ENCODE measurements at places on chromosomes 4 and X. TPM values are rescaled to one million over a fixed set of nuclear protein-coding genes. Genes with fewer than 3 reads are reported as not detected.

- DNase-seq, result no peak
These were observed 316.9 kb downstream of the EVC2 start for GRCh38 chr4:5391492-5391891.

DNA sequence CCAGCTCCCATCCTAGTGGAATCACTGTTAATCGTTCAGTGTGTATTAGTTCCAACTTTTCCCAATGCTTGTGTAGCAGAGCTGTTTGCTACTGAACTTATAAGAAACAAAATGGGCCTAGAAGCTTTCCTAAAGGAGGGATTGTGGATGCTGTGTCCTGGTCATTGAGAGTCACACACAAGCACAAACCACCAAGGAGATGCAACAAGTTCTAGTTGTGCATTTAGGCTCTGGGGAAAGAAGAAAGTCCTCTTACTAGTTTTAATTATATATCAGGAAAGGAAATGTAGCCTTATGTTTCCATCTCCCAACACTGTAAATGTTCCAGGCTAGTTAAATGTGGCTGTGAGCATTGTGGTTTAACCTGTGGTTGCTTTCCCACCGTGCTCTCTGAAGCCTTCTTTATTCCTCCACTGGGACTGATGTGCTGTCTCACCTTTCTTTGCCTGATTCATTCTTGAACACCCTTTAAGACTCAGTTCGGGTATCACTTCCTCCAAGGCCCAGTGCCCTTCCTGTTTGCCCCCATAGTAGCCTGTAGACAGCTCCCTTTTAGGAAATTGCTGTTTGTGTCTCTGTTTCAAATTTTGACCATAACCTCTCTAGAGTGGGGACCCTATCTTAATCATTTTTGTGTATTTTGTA lies 34.3 kb downstream of the ATP10D start:
- DNase-seq, result no peak

DNA sequence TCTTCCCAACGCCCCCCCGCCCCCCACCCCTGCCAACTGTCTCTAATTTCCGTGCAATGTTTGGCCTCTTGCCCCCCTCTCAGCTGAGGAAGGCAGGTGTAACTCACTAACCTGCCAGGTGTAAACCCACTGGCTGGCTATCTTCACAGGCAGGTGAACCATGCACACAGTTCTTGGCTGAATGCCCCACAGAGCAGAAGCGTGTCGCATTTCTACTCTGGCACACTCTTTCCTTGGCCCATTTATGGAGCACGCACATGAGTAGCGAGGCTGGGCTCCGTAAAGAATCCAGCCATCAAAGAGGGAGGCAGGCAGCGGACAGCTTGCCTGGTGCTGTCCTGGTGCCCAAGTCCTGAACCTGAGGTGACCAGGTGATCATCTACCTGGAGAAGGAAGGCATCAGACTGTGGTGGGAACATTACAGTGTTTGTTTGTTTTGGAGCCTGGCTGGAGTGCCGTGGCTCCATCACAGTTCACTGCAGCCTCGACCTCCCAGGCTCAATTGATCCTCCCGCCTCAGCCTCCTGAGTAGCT lies 39.2 kb upstream of the CRMP1 start:
- no peak for DNase-seq

DNA sequence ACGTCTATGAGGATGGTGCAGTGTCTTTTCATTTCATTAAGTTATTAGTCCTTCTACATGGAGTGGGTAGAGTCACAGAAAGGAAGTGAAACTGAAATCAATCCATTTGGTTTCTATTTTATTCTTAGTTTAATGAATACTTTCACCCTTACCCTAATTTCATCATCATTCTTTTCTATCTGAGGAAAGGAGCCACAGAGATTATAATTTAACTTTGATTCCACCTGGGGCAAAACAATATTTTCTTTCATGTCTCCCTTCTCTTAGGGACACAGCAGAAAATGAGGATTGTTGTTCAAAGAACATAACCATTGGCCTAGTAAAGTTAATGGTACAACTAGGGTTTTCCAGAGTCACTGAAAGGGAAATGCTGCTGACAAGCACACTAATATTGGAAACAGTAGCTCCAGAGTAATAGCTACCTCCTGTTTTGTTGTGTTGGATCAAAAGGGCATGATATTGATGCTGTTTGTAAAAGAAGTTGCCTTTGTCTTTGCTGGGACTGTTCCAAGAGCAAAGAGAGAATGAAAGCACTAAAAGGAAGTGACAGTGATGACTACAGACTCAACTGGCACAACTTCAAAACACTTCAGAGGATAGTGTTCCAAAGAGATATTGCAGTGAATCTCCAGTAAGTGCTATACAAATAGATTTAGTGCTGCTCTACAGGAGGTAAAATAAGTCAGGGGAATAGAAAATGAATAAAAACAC lies 247.1 kb upstream of the PITX2 start:
- no peak for DNase-seq

DNA sequence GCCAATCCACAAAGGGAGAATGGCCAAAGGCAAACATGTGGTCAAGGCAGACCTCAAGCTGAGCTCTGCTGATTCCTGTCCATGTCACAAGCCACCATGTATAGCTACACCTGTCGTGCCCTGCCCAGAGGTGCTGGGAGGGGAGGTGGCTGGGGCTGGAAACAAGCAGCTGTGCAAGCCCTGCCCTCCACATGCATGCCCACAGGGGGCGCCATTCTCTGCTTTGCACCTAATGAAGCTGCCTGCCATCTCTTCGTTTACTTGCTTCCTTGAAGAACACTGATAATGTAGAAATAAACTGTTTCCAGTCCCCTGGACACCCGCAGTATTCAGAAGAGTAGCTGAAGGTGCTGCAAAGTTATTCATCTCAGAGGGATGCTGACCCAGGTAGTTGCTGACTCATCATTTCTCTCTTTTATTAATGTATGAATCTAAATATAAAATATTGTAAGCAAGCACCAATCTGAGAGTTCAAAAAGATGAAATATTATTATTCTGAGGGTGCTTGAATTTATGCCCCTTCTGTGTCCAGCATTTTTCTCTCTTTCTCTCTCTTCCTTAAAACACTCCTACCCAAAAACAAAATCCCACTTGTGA lies 278.6 kb downstream of the ADGRA3 start:
- no peak for DNase-seq

DNA sequence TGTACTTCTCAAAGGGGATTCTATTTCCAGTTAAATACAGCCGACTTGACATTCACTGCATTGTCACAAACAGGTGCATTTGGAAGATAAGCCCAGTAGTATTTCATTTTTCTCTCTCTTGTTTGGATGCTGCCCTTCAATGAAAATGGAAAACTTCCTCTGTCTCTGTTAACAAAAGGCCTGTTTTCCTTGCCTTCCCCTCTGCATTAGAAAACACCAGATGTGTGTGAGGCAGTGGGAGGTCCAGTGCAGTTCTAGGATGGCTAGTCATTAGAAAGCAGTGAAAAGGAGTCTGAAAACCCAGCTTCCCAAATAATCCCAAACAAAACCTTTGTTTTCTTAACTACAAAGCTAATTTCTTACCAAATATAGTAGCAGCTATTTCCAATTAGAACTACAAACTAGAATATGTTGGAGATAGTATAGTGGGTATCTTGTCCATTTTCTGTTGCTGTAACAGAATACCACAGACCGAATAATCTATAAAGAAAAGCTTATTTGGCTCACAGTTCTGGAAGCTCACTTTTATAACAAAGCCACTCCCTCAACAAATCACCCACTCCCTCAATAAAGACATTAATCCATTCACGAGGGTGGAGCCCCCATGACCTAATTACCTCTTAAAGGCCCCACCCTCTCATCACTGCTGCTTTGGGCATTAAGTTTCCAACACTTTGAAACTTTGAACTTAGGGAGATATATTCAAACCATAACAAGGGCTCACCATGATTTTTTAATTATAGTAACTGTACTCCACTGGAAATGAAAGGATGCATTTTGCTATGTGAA lies 452.1 kb upstream of the RPS6KA3 start:
- DNase-seq, result no peak

GRCh38 chrX:47380268-47380667 lies 9.9 kb downstream of the ZNF157 start:
- DNase-seq, result no peak

DNA sequence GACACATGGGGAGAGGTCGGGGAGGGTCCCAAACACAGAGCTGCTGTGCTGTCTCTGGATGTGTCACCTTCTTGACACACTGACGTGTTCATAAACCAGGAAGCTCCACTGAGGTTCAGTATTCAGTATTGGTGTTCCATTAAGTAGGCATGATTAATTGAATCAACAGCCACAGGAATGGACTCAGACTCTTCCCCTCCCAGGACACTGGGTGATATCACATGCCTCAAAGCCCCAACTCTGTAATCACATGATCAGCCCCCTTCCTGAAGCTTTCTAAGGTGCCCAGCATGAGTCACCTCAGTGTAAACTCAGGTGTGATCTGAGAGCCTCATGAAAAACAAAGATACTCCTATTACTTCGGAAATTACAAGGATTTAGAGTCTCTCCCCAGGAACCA lies 21.1 kb upstream of the HNRNPD start:
- no peak for DNase-seq

DNA sequence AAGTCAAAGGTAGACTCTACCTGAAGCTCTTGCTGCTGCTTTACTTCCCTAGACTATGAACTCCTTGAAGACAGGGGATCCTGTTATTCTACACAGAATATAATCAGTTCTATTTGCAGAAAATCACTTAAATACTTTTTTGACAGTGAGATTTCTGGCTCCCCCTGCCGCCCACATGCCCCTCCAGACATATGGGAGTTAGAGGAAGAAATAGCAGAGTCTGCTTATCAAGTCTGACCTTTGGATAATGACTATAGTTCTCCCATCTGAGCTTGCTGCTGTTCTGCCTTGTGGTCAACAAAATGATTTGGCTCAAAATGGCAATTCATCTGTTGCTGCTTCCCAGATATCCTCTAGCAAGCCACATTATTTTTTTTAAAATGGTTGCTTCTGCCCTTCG lies 101.1 kb downstream of the ENOX2 start:
- DNase-seq, result no peak

- no peak for DNase-seq
These were observed 409 bp downstream of the UGDH start for GRCh38 chr4:39526765-39527295.

GRCh38 chrX:84189125-84189524 lies 1.1 kb upstream of the RPS6KA6 start:
- no peak for DNase-seq

GRCh38 chrX:148229801-148230303 lies 248.7 kb downstream of the FMR1NB start:
- no peak for DNase-seq

DNA sequence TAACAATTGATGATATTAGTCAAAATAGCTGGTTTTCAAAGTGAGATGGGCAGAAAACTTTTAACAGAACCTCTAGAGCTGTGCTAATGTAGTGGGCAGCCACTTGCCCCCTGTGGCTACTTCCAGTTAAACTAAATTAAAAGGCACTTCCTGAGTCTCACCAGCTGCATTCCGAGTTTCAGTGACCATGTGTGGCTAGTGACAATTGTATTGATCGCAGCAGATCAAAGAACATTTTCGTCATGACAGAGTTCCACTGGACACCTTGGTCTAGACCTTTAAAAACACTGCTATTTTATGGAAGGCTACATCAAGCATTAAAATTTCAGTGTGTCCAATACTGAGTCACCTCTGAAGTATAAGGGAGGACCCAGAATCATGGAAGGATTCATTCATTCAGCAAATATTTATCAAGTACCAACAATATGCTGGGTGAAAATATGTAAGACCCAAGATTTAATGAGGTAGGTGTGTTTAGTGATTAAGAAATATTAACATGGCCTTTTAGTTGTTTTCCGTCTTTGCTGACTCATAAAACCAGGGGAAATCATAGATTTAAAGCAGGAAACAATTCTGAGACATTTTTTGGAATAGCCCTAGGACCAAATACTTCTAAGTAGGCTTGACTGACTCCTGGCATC lies 5.1 kb upstream of the FAT1 start:
- no peak for DNase-seq

GRCh38 chr4:24872720-24873119 lies 40.1 kb downstream of the CCDC149 start:
- no peak for DNase-seq

- DNase-seq, result no peak
These were observed 8.6 kb downstream of the MAGEA4 start for GRCh38 chrX:151921292-151921691.

The RBMXL3 gene
- total RNA-seq, result not detected

The P2RY8 gene
- not detected for total RNA-seq

The NPNT gene
- not detected for total RNA-seq

The FREM3 gene
- not detected for total RNA-seq

Data from SJSA1 (cell line).